Stimulated activated CD8-positive, alpha-beta memory T cell treated with anti-CD3 and anti-CD28 coated beads, Interleukin-4, amount 100 ng/mL, for 1 hour (primary cell): ENCODE measurements at places on chromosomes 11 and 22.

GRCh38 chr11:35262056-35262455, 123.1 kb downstream of the CD44 start:
- DNase-seq = no peak

DNA sequence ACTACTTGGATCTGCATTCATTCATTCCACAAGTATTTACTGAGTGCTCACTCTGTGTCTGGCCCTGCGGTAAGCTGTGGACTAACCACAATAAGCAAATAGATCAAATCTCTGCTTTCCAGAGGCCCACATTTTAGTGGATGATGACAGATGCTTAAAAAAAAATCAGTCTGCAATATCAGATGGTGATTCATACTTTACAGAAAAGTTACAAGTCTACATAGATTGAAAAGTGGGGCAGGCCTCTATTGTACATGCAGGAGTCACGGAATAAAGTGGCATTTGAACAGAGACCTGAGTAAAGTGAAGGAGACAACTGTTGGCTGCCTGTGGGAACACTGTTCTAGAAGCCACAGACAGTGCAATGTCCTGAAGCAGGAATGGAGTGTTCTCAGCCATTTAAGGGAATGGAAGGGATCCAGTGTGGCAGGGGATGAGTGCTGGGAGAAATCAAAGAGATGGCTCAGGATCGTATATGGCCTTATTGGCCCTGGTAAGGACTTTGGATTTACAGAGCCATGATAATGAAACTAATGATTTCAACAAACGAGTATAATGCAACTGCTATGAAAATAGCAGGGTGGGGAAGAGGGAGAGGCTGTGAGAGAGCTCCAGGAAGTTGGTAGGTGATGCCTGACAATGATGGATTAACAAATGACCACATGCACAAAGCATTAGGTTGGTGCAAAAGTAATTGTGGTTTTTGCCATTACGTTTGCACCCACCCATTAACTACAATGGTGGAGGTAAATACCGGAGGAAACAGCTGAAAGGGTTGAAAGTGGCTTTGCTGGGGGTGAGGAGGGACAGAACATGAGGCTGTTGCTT, 31.1 kb downstream of the TMEM45B start:
- DNase-seq = no peak

DNA sequence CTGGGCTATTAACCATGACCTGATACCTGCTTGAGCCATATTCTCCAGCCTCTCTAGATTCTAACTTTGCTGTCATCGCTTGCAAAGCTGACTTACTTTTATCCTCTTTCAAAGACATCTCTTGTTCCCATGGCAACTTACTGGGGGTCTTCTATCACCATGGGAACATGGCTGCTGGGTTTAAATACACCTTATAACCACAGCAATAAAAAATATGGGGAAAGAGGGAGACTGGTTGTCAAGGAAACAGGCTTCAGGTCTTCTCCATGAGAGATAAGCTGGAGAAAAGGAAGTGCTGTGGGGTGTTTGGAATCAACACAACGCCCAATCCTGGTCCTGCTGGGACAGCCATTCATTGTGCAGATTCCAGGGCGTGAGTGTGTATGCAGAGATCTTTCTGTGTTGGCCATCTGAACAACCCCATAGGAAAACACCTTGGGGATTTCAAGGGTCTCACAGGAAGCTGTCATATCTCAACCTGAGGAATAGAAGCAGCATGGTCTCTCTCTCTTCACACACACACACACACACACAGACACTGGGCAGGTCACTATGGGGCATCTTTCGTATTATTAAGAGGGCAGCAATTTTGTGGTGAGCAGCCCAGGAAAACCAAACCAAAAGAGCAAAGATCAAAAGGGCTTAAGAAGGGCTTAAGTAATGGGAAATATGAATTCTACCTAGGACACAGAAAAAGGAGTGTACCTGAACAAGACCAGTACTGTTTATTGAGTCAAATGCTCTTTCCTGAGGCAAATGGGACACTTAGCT, 344.7 kb upstream of the NCAM1 start:
- no peak for DNase-seq

- DNase-seq = no peak
These were observed 24.2 kb downstream of the SPTBN2 start for GRCh38 chr11:66704659-66705360.

DNA sequence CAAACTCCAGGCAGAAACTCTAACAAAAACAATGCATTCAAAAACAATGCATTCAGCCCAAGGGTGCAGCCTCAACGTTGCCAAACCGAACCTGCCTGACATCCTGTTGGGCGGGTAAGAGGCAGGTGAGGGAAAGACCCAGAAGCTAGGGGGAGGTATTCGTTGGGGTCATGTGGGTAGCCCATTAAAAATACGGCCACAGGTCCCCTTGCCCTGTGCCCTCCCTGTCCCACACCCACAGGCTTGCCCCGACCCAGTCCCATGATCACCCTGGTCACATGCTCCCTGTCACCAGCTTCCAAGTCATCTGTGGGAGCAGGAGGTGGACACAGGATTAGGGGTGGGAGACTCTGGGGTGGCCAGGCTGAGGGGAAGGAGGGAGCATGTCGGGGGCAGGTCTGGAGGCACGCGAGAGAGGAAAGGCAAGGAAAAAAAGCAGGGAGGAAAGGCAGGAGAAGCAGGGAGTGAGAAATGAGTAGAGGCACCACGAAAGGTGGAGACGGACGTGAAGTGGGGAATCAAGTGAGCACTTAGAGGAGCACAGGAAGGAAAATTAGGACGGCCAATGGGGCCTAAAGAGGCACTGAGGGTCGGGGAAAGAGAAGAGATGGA, 683 bp downstream of the PLA2G6 start:
- DNase-seq = no peak
